MCF 10A (cell line): ENCODE measurements at places on chromosomes 1 and 21. TPM values are rescaled to one million over a fixed set of nuclear protein-coding genes. Genes with fewer than 3 reads are reported as not detected.

GRCh38 chr21:35314857-35315582 lies 265.9 kb upstream of the RUNX1 start:
- H3K4me3 ChIP-seq: no peak overlapping the region
- DNase-seq: no peak
- no peaks in the 10 kb centered on the region for H3K36me3 ChIP-seq
- peaks cover 11% of the 10 kb centered on the region for H3K4me1 ChIP-seq
- no peak overlapping the region for H3K27ac ChIP-seq

DNA sequence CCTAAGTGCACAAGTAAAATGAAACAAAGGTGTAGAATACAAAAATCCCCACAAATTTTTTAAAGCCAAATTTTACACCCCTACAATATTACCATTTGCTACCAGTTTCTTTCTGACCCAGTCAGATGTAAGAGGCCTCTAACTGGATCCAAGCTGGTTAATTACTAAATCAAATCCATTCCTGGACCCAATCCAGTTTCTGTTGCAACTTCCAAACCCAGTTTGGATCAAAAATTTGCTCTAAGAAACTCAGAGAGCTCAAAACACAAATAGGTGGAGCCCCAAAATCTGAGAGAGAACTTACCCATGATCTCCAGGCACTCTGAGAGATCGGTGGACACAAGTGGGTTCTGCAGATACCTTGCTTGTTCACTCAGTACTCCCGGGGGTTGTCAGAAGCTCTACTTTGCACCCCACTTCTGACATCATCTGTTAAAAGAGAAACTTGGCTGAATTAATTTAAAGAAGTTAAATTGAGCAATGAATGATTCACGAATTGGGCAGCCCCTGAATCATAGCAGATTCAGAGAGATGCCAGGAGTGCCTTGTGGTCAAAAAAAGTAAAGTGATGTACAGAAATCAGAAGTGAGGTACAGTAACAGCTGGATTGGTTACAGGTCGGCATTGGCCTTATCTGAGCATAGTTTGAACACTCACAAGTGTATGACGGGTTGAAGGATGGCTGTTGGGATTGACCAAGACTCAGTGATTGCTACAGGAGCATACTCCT lies 448.0 kb downstream of the KCNT2 start:
- peak overlapping the region; percentile 89 for H3K27ac ChIP-seq
- H3K4me3 ChIP-seq: peak overlapping the region; percentile 57
- H3K4me1 ChIP-seq: peaks cover 14% of the 10 kb centered on the region
- no peaks in the 10 kb centered on the region for H3K27me3 ChIP-seq
- peak; percentile 95 for DNase-seq
- H3K36me3 ChIP-seq: no peaks in the 10 kb centered on the region

DNA sequence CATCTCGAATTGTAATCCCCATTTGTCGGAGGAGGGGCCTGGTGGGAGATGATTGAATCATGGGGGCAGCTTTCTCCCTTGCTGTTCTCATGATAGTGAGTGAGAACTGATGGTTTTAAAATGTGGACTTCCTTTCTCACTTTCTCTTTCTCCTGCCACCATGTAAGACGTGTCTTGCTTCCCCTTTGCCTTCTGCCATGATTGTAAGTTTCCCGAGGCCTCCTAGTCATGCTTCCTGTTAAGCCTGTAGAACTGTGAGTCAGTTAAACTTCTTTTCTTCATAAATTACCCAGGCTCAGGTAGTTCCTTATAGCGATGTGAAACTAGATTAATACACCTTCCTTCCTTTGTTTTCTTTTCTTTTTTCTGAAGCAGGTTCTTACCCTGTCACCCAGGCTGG lies 13.9 kb downstream of the DNAJC6 start:
- DNase-seq: no peak
- peaks cover 5% of the 10 kb centered on the region for H3K4me1 ChIP-seq
- peak overlapping the region; percentile 14 for H3K27ac ChIP-seq
- no peaks in the 10 kb centered on the region for H3K27me3 ChIP-seq
- H3K4me3 ChIP-seq: no peak overlapping the region

DNA sequence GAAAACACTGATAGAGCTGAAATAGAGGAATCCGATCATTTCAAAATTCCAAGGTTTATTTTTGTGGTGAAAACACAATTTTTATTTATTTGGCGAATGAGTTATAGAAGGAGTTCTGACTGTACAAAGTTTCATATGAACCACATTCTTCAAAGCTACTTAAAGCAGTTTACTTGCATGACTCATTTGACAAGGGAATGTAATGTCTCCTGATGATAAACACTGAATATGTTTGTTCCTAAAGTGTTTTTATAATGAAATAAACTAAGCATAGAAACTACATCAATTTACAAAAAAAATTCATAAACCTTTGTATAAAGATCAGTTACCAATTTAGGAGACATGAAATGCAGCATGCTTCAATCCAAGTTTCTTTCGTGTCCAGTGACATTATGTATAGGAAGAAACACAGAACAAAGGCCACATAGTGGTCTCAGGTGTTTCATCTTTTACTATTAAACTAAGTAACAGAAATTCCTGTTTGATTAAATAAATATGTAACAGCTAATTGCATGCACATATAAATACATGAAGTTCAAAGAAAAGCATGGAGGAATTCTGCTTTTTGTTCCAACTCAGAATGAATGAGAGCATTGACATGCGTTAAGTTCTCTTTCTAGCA lies 2.5 kb downstream of the PRKACB start:
- no peak overlapping the region for H3K27ac ChIP-seq
- H3K4me1 ChIP-seq: no peaks in the 10 kb centered on the region
- DNase-seq: peak; percentile 22
- H3K4me3 ChIP-seq: no peak overlapping the region
- no peaks in the 10 kb centered on the region for H3K36me3 ChIP-seq

- H3K36me3 ChIP-seq: peaks cover 6% of the 10 kb centered on the region
- H3K4me1 ChIP-seq: peaks cover 23% of the 10 kb centered on the region
- peak overlapping the region; percentile 97 for H3K27ac ChIP-seq
Observed at GRCh38 chr1:15848143-15848928, 829 bp downstream of the SPEN start.

LCE2C gene
- total RNA-seq: not detected in 2 replicates

- peak; percentile 47 for DNase-seq
- peak overlapping the region; percentile 95 for H3K27ac ChIP-seq
- H3K4me1 ChIP-seq: peaks cover 36% of the 10 kb centered on the region
- H3K36me3 ChIP-seq: peaks cover 9% of the 10 kb centered on the region
- H3K4me3 ChIP-seq: peak overlapping the region; percentile 84
Observed at GRCh38 chr1:200740571-200741208, 2.0 kb downstream of the CAMSAP2 start.

- no peak overlapping the region for H3K27ac ChIP-seq
- no peak overlapping the region for H3K4me3 ChIP-seq
- DNase-seq: no peak
- no peaks in the 10 kb centered on the region for H3K27me3 ChIP-seq
- no peaks in the 10 kb centered on the region for H3K36me3 ChIP-seq
Observed at GRCh38 chr21:28532446-28532845, 460.2 kb downstream of the LTN1 start.

DNA sequence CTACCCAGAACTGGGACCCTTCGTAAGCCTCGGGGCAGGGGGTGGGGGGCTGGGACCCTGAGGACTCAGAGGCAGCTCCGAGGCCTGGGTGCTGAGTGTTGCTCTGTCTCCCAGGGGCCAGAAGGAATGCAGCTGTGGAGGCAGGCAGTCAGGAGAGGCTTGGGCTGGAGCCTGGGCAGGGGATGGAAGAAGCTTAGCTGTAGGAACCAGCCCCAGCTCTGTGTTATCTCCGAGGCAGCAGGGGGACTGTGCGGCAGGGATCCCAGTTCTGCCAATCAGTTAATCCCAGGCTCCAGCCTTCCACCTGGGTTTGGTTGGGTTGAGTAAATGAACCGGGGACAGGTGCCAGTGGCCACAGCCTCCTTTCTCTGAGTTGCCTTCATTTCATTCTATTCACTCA lies 8.2 kb upstream of the GRIK3 start:
- peaks cover 12% of the 10 kb centered on the region for H3K27me3 ChIP-seq
- H3K4me3 ChIP-seq: no peak overlapping the region
- H3K27ac ChIP-seq: no peak overlapping the region
- no peak for DNase-seq

CACNA1E gene
- 0.05 and 0.07 TPM in 2 replicates for total RNA-seq
